ENCODE measurements at places on chromosomes 6 and 20.

DNA sequence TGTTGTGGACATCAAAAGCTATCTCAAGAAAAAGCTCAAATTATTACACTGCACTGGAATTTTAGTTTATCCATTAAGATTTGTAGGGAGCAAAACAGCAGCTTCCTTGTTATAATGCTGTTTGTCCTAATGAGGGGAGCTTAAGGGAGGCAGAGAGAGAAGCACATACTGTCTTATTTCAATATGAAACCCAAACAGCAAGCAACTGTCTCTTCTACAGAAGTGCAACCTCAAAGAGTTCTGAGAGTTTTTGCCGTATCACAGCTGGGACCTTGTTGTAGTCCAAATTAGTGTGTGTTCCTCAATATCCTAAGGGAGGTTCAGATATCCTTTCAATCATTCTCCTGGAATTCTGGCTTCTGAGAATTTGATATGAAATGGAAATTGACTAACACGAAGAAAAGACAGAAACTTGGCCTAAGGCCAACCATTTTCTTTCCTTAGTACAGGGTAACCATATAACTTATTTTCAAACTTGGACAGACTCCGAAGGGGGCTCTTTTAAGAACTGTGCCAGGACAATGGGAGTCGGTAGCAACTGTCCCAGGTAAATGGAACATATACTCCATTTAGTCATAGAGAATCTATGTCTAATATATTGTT lies 149.3 kb upstream of the CCN2 start:
- no peak for DNase-seq

- DNase-seq, result no peak
Measured at GRCh38 chr6:147950623-147950987, 392.0 kb upstream of the SASH1 start.

- DNase-seq, result no peak
Measured at GRCh38 chr6:13447949-13448724, 39.3 kb downstream of the GFOD1 start.

- DNase-seq, result no peak
Measured at GRCh38 chr6:106163446-106163965, 77.4 kb downstream of the PRDM1 start.

GRCh38 chr20:50464026-50464724 lies 46.0 kb upstream of the PTPN1 start:
- DNase-seq, result peak; percentile 69

GRCh38 chr6:35048631-35049083 lies 92.5 kb downstream of the TCP11 start:
- peak; percentile 82 for DNase-seq

DNA sequence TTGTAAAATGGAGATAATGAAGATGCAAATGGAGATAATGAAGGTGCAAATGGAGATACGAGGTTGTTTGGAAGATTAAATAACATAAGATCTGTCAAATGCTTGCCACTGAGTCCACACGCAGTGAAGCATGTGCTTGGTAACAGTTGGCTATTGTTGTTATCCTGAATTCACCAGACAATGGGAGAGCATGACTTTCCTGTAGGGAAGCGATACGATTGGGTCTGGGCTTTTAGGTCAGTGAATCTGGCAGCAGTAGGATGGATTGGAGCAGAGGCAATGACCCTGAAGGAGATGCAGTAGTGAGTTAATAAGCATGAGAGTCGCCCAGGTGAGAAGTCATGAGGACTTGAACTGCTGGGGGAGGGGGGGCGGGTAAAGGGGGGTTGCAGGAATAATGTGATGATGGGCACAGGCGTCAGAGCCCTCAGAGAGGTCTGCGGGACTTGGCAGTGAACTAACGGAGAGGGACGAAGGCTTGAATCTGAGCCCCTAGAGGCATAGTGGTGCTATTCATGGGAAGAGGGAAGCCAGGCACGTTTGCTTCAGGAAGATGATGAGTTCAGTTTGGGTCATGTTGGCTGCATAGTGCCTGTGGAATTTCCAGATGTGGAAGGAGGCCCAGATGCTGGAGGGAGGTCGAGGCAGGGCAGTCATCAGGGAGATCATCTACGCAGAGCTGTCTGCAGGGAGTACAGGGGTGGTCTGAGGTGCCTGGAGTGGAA lies 55.4 kb downstream of the ZDHHC14 start:
- peak; percentile 38 for DNase-seq

GRCh38 chr6:116705917-116706316 lies 24.9 kb downstream of the KPNA5 start:
- DNase-seq, result no peak

DNA sequence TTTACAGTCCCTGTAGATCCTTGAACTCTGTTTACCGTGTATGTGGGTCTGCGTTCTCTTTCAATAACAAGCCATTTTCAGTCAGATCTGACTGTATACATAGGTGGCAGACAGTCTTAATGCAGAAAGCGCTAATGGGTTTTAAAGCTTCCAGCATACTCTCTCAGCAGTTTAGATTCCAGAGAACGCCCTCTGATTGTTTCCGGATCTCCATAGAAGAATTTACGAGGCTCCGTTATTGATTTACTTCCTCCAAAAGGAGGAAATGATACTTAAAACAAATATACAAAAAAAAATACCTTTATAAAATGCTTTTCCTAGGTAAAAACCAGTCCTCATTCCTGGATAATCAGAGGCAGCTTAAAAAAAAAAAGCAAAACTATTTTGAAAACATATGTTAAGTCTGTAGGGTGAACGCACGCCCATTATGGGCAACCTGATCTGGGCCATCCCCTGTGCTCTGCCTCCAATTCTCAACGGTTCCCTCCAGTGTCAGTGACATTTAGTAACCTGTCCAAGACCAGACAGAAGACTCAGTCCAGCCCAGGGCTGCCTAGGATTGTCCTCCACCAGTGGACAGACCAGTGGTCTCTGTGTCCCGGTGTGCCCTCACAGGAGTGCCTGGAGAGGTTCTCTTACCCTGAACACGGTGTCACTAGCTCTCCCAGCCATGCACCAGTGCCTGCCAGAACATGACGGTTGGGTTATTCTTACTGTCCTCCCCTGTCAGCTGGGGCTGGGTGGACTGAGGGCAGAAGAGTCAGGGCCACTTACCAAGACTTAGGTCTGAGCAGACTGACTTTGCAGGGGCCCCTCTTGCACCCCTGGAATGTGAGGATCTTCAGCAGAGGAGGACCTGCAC lies 217.3 kb downstream of the ARID1B start:
- no peak for DNase-seq

Data from midbrain (tissue), 1 donor.